ENCODE measurements at places on chromosomes 2 and 18. TPM values are rescaled to one million over a fixed set of nuclear protein-coding genes. Genes with fewer than 3 reads are reported as not detected.

SCN9A gene
- 5.5 TPM for total RNA-seq

FIGN gene
- 7.1 TPM for total RNA-seq

PARD3B gene
- total RNA-seq = 5.3 TPM

ANKRD62 gene
- total RNA-seq = not detected

RAB1A gene
- 83.4 TPM for total RNA-seq

MYOM1 gene
- 45.9 TPM for total RNA-seq

DNA sequence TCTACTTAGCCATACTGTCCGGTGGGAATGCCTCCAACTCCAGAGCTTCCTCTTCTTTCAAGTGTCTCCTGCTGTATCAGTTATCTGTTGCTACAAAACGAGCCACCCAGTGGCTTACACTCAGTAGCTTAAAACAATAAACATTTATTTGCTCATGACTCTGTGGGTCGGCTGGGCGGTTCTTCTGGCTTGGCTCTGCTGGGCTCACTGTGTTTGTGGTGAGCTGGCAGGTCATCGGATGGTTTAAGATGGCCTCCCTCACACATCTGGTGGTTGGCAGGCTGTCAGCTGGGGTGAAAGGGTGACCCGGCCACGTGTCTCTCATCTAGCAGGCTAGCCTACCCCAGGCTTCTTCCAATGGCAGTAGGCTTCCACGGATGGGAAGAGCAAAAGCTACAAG lies 122.4 kb upstream of the SLC1A4 start:
- peak; percentile 52 for DNase-seq

GRCh38 chr2:41859615-41860514 lies 188.0 kb upstream of the PKDCC start:
- DNase-seq = no peak

DNA sequence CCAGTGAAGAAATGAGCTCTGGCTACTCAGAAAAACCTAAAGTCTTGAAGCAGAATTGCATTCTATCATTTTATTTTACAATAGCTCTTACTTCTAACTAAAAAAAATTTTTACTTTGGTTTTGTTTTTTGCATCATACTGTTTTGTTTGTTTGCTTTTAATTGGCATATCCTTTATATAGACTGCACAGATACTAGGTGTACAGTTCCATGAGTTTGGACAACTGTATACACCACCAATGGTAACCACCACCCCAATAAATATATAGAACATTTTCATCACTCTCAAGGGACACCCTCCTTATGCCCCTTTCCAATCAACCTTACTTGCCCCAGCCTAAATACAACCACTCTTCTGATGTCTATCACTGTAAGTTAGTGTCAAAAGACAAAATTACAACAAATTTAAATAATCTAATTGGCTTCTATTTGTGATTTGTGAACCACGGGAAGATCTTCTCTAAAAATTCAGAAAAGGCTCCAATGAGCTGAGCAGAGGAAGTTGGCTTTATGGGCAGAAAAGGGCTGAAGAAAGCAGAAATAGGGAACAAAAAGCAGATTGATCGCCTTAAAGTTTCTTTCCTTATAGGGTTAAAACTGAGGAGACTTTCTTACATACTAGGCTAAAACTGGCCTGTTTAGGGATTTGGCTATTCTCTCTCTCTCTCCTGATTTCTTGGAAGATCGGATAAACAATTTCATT lies 22.2 kb upstream of the SOS1 start:
- DNase-seq = no peak

DNA sequence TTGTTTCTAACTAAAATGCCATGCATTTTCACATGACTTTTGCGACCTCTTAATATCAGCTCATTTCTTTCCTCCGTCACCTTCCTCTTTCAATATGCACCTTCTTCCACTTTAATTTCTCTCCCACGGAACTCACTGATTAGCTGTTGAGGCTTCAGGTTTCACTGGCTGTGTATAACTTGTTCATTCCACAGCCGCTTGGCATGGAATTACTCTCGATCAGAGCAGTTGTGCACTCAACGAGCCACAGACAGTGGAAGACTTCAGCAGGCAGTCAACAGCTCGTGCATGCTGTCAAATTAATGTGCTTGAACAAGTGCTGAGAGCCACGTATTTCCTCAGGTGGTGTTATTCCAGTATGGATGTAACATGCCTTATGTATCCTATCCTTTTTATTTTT lies 491.2 kb upstream of the DDX18 start:
- DNase-seq = no peak

DNA sequence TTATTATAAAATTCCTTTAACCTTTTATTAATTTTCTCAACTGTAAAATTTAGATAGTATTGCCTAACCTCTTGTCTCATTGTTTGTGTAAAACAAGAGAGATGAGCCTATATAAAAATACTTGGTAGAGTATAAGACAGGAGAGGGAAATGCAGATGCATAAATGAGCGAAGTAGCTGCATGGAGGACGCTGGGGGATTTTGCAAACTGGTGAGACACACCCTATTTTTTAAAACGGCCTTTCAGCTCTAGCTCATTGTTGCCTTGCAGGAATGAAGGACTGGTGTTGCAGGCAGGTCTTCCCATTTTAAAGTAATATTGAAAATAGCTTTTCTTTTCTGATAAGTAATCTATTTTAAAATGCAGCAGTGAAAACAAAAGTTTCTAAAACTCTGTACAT lies 435.3 kb upstream of the HNRNPA3 start:
- DNase-seq = no peak

DNA sequence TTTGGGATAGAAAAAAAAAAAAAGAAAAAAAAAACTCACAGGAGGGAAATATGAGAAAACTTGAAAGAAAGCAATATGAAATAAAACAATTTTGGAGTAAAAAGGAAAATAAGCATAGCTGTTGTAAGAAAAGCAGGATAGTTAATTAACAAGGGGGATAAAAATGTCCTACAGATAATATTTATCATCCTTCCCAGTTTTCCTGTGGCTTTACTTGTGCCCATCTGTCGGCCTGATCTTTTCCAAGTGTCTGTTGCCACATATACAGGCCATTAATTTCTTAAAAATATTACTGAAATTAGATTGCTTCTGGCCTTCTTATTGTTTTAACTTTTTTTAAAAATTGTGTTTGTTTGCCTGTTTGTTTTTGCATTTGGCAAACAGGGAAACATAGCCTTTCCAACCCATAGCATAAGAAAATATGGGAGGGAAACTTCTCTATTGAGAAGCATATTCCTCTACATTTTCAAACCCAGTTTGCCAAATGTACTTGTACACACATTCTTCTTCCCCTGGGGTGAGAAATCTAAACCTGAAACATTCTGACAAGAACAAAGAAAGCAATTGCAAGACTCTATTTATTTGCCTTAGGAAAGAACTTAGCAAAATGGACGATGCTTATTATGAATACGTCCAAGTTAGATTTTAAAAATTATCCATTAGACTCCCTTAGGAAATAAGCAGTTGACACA lies 272.3 kb downstream of the CDH20 start:
- DNase-seq = no peak

- no peak for DNase-seq
These were observed 427.5 kb downstream of the PARD3B start for GRCh38 chr2:204972606-204973336.

DNA sequence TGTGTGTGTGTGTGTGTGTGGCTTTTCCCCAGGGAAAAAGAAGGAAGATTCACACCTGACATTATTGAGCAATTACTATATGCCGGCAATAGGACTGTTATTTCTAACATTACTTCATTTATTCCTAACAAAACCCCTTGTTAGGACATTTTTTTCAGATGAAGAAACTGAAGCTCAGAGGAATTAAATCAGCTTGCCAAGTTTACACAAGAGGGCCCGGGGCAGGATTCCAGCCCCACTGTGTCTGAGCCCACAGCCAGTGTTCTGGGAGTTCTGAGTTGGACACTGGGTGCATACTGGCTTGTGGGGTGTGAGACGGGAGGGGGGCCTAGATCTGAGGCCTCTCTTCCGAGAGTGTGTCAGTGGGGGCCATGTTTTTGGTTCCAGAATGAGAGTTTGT lies 9.9 kb downstream of the TOGARAM2 start:
- DNase-seq = no peak

DNA sequence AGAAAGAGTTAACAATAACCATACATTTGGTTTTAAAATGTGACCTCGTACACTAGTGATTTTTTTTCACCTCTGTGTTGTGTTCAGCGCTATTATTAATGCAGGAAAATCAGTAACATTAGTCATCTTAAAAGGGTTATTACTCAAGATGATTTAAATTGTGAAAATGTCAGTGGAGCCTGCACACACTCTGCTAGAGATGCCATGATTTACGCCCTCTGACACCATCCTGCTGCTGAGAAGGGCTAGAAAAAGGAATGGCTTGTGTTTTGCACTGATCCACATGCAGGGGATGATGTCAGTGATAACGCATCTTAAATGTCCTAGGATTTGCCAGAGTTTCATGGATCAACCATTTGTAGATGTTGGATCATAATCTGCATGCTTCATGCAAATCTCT lies 121.3 kb upstream of the BOD1L2 start:
- no peak for DNase-seq

- DNase-seq = peak; percentile 74
These were observed 467 bp downstream of the PUM2 start for GRCh38 chr2:20350041-20350712.

GRCh38 chr2:38095079-38095995 lies 19.4 kb upstream of the CYP1B1 start:
- DNase-seq = no peak

Measured in right lobe of liver (tissue), 6 donors.